ENCODE measurements at places on chromosomes 4 and X.

- peak; percentile 48 for DNase-seq
Measured at GRCh38 chrX:155263854-155264628, at the start of gene RAB39B. Gene RAB39B, minus strand, starts transcription at chrX:155264491. Its CDS starts 203 bp downstream, at chrX:155264288.

- no peak for DNase-seq
Measured at GRCh38 chr4:107966903-107967302, 22.8 kb upstream of the HADH start.

DNA sequence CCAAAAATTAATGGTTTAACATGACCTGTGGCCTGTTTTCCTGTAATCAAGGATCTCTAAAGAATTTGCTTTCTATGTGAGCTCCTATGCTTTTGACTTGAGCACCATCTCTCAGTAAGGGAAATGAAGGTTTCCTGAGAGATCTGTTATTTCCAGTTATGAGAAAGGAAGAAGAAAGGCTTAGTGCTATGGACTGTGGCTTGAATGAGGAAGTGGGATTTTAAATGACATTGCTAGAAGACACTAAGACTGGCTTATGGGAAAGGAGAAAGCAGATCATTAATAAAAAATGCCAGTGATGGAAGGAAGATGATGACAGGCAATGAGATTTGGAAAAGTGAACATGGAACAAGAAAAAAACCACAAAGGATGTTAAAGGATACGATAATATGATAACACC is 285.4 kb downstream of the OPHN1 start:
- no peak for DNase-seq

- no peak for DNase-seq
Measured at GRCh38 chr4:47167081-47168035, 136.0 kb downstream of the GABRB1 start.

GRCh38 chr4:89352541-89352940 is 44.9 kb upstream of the GPRIN3 start:
- DNase-seq = no peak

GRCh38 chr4:15926486-15926885 is 12.1 kb downstream of the FGFBP1 start:
- no peak for DNase-seq

DNA sequence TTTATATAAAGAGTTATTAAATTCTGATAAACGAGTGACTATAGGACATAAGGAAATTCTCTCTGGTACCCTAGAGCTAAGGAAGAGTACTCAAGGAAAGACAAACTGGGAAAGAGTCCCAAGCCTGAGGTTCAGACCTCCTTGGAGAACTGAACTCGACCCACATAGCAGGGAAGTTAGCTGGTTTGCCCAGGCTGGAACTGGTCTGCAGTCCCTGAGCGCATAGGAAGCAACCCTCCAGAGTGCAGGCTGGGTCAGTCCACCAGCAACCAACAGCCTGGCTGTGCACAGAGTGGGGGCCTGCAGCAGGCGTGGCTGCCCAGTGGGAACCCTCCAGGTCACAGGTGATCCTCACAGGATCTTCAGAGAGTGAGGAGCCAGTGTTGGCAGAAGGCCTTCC is 114.1 kb downstream of the SOWAHB start:
- no peak for DNase-seq

GRCh38 chr4:37054531-37055077 is 189.9 kb upstream of the NWD2 start:
- no peak for DNase-seq

DNA sequence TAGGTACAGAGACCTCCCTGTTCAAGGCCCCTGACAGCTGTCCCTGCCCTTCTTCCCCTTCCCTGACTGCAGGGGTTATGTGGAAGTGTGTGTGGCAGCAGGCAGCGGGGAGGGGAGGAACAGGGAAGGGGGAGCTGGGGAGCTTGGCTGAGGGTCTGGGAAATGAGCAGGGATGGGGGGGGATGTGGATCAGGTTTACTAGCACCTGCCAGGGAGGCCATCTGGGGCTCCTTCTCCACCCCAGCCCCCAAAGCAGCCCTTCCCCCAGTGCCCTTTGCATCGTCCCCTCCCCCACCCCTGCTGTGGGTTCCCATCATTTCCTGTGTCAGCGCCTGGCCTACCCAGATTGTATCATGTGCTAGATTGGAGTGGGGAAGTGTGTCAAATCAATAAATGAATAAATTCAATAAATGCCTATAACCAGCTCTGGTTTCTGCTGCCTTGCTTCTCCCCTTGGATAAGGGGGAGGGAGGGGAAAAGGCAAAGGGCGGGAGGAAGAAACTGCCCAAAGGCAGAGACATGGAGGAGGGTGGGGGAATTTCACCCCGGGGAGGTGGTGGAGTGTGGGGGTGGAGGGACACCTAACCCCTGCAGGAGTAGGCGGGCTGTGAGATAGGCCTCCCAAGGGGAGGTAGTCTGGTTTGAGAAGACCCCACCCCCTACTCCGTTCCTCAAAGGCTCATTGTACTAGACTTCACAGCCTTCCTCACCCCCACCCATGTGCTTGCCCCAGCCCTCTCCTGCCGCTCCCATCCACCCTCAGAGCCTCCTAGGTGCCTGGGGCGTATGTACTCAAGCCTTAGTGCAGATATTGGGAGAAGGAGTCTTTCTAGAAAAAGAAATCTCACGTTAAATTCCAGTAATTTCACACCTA is 3.2 kb downstream of the CXorf65 start:
- DNase-seq = peak; percentile 54

- no peak for DNase-seq
Measured at GRCh38 chrX:681989-682388, 51.4 kb downstream of the SHOX start.

- no peak for DNase-seq
Measured at GRCh38 chrX:46642145-46642544, 68.6 kb downstream of the CHST7 start.

DNA sequence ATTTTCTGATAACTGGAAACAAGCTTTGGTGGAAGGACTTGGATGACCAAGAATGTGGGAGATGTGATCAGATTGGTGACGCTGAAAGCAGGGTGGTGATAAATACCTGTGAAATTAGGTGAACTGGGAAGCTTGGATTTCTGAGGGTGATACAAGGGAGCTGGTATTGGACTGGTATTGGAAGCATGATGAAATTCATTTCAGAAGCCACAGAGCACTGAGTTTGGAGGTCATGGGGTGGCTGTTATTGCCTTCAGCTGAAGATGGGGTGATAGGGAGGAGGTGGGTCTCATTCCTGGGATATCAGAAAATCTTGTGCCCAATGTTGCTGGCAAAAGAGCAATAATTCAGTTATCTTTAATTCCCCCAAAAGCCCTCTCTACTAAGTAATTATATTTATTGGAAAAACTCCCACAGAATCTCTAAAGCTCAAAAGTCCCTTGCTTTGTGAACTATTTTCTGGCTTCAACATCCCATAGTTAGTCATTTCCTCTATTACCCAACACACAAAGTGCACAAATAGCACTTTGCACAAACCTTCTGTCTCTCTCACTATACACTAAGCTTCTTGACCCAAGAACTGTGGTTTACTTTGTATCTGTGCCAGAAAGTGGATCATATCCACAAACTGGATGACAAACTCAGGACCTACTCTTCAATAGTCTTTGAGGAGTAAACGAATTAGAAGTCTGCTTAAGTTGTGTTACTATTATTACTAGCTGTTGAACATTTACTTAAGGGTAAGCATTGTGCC is 23.1 kb upstream of the CAMK2D start:
- no peak for DNase-seq

GRCh38 chr4:19736968-19737756 is 514.5 kb upstream of the SLIT2 start:
- DNase-seq = no peak

- no peak for DNase-seq
Measured at GRCh38 chr4:112557676-112558411, 41.9 kb upstream of the NEUROG2 start.

DNA sequence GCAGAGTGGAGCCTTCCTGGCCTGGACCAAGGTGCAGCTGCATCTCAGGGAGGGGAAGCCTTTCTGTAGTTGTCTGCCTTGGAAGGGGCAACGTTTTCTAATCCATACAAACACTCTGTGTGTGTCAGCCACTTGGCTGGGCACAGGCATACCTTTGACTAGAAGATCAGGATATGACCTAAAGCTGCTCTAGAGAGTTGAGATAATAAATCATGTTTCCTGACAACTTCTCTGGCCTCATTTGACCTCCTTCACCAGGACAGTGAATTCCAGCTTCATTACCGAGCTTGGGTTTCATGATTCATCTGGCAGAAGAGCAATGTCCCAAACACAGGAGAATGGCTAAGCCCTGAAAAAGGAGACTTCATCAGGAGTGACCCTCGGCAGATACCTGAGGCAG is 89.6 kb upstream of the KIT start:
- DNase-seq = no peak

GRCh38 chr4:87540146-87541058 is 11.2 kb upstream of the SPARCL1 start:
- DNase-seq = no peak

DNA sequence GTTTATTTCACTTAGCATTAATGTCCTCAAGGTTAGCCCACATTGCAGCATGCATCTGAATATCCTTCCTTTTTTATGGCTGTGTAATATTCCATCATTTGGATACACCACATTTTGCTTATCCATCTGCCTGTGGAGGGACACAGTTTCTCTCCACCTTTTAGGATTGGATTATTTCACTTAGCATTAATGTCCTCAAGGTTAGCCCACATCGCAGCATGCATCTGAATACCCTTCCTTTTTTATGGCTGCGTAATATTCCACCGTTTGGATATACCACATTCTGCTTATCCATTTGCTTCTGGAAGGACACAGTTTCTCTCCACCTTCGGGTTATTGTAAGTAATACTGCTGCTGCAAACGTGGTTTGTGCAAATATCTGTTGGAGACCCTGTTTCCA is 110.0 kb downstream of the DHRSX start:
- DNase-seq = no peak

GRCh38 chr4:78410225-78410624 is 141.3 kb upstream of the ANXA3 start:
- no peak for DNase-seq

- no peak for DNase-seq
Measured at GRCh38 chr4:3017504-3017903, 54.1 kb downstream of the GRK4 start.

- DNase-seq = no peak
Measured at GRCh38 chrX:108573136-108573535, 133.5 kb downstream of the COL4A5 start.

DNA sequence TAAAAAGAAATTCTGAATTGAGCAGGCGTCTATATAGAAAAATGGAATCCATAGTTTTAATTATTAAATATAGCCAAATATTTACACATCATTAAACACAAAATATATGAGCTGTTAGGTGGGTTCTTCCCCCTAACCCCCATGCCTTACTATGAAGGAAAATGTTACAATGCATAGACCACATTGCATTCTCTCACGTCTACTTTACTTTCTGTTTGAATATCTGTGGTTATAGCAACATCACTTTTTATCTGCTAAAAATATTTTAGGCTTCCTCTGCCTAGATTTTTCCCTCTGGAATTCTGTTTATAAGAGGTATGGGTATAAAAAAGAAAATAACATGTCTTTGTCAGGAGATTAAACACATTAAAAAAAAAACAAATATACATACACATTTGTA is 73.1 kb downstream of the MAML3 start:
- no peak for DNase-seq

DNA sequence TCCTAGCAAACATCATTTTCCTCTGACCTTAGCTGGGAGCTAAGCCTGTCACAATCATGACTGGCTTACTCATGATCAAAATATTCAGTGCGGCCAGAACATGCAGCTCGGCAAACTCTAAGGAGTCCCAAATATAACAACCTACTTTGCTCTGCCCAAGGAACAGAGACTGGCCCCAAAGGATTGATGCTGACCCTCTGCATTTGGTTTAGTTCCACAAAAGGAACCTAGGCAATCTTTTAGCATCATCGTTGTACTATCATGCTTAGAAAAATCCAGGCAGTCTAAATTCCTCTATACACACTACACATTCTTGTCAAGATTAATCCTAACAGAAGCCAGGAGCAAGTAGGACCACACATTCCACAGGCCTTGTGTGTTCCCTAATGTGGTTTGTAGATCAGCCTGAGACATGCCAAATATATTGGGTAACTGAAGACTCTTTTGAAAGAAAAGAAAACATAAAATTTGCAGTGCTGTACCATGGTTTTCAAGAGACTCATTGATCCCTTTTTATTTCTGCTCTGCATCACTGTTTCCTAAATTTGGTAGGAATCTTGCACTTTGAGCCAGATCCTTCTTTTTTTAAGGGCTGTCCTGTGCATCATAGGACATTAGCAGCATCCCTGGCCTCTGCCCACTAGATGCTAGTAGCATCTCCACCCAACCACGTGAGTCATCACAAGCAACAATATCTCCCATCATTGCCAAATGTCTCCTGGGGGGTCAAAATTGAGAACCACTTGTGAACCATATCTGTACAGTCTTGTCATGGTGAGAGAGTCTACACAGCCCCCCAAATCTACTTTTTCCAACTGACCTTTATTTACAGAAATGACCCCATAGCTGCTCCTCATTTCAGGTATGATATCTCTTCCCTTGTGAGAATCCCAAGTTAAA is 17.6 kb upstream of the CC2D2A start:
- DNase-seq = no peak

GRCh38 chrX:140943513-140943912 is 58.9 kb upstream of the SPANXB1 start:
- DNase-seq = no peak

GRCh38 chr4:10384974-10385373 is 72.3 kb downstream of the ZNF518B start:
- no peak for DNase-seq

DNA sequence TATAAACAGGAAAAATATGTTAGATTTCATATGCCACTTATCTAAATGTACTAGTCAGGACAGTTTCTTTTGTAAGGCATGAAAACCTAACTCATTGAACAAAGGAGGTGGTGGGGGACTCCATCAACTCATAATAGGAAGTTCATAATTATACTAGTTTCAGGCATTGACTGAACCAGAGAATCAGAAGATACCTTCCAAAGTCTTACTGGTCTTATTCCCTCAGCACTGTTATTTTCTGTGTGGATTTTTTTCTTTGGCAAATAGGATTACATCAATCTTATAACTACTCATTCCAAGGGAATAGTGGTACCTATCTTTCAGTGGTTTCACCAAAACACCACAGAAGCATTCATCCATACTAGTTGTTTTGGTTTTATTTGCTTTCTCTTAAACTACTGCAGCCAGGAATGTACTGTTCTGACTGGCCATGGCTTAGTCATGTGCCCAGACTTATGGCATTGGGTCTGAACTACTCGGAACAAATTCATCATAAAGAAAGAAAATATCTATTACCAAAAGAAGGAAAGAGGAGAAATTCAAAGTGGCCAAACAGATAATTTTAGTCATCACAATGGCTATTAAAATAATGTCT is 273.9 kb downstream of the ARAP2 start:
- DNase-seq = no peak

DNA sequence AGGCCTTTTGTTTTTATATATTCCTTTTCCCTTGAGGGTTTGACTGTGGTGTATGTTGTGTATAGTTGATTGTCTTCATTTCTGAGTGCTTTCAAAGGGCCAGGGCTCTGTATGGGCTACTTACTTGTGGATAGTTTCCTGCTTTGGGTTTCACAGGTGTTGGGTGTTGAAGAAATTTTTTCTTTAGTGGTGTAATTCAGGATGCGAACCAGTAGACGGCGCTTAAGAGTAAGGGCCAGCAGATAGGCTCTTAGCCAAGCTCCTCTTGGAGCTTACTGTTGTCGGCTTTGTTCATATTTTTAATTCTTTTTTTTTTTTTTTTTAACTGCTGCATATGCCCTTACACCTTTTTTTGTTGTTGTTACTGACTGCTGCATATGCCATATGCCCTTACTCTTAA is 276.3 kb upstream of the GALNT7 start:
- no peak for DNase-seq

GRCh38 chrX:44061968-44062614 is 88.9 kb upstream of the NDP start:
- DNase-seq = no peak

GRCh38 chrX:47489507-47490275 is 6.7 kb upstream of the ZNF41 start:
- no peak for DNase-seq

- no peak for DNase-seq
Measured at GRCh38 chrX:142999199-142999701, 26.5 kb upstream of the SPANXN4 start.
